Effector CD4-positive, alpha-beta T cell (primary cell): ENCODE measurements at places on chromosomes 5 and 9.

GRCh38 chr5:140340605-140341121, 5.7 kb downstream of the HBEGF start:
- no peak for DNase-seq

DNA sequence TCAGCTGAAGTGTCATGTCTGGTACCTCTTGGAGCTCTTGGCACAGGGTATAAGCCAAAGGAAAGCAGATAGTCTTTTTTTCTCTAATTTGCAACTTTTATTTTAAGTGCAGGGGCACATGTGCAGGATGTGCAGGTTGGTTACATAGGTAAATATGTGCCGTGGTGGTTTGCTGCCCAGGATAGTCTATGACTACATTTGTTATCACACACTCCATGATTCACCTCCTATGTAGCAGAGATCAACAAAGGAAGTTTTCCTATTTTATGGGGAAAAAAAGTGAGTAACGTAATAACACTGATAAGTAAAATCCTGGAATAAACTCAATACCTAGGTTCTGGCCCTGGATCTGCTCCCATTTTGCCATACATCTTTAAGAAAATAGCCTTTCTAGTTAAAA, 234.6 kb downstream of the CAAP1 start:
- DNase-seq = no peak

DNA sequence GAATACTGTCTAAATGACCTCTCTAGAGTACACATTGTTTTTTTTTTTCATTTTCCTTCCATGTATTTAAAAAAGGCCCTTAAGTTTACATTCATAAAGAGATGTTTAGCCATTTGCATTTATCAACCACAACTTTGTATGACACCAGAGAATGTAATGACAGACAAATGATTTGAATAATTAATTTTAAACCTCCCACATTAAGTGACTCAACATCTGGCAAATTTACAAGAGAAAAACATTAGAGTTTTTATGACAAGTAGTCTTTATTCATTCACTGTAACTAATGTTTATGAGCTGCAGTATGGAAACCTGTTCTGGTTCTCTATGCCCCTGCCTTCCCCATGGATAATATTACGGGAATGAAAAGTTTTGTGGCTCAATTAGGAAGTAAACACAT, 1093.8 kb upstream of the CDH9 start:
- DNase-seq = no peak

DNA sequence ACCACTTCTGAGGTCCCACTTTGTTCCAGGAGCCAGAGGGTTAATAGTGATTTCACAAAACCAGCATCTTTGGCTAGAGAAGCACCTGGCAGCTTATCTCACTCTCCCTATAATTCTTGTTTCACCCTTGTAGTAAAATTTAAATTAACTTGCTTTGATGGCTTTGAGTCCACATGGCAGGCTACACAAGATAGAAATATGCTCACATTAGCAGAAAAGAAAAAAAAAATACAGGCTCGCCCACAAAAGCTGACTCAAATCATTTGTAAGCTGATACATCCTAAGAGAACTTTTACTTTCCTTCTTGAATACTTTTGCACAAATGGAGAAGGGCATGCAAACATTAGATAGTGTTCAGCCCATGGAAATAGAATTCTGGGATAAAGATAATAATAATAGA, 36.2 kb downstream of the TNFSF15 start:
- DNase-seq = no peak

DNA sequence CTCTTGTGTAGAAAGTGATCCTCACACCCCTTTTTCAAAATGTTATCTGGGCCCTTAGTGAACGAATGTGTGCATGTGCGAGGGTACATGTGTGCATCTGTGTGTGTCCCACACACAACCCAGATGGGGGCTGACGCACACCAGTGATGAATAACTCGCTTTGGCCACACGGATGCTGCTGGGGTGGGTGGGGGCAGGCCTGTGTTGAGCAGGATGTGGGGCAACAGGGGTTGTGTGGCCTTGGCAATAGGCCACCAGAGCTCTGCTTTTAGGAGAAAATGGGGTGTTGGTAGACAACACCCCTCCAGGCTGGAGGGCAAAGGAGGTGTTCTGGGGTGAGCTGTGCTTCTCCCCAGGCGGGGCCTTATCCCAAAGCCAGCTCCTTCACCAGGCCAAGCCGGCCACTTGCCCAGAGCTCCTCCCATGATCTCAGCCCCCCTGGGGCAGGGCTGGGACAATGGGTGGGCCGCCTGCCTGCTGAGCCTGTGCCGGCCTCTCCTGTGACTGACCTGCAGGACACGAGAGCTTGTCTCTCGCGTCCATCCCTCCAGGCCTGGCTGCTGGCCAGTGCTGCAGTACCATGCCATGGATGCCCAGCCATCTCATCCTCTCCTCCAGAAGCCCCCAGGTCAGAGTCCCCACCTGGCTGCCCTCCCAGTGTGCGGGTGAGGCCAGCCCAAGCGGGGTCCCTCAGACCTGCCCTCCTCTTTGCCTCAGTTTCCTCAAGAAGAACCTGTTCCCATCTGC, 1.7 kb downstream of the DBN1 start:
- DNase-seq = no peak

- DNase-seq = no peak
Measured at GRCh38 chr5:153751251-153751650, 260.8 kb downstream of the GRIA1 start.

DNA sequence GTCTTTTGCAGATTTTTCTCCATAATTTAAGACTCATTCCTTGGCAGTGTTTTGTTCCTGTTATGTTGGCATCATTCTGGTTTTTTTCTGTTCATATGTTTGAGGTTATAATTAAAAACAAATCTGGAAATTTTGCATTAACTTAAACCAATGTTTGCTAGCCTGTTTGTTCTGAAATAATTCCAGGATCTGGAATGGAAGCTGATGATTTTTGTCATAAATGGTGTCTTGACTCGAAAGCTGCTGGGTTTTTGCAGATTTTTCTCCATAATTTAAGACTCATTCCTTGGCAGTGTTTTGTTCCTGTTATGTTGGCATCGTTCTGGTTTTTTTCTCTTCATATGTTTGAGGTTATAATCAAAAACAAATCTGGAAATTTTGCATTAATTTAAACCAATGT, 318.7 kb upstream of the IRX4 start:
- no peak for DNase-seq

GRCh38 chr9:14148501-14149103, 165.3 kb downstream of the NFIB start:
- no peak for DNase-seq

- DNase-seq = no peak
Measured at GRCh38 chr5:139759219-139759721, 36.3 kb upstream of the PSD2 start.

- no peak for DNase-seq
Measured at GRCh38 chr9:20215552-20215951, 406.7 kb downstream of the MLLT3 start.

GRCh38 chr9:33300546-33300945, 10.2 kb downstream of the NFX1 start:
- no peak for DNase-seq

GRCh38 chr5:128965011-128965637, at the start of gene SLC27A6:
Gene SLC27A6 (plus strand): TSS chr5:128965488. CDS start chr5:128966138, 650 bp downstream.
- no peak for DNase-seq

DNA sequence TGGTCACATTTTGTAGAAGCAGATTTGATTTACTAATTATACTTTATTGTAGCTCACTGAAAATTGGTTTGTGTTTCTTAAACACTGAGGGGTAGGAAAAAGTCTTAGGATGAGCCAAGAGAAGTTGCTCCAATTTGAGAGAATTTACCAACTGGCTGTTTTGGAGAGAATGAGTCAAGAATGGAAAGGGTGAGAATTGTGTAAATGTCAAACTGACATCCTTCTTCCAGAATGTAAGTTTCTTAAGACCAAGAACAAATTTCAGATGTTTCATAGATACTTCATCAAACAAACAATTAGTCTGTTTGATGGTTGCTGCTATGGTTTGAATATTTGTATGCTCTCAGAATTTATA, 106.2 kb upstream of the TXNDC8 start:
- no peak for DNase-seq

GRCh38 chr5:66597183-66597757, 1.1 kb downstream of the MAST4 start:
- no peak for DNase-seq

DNA sequence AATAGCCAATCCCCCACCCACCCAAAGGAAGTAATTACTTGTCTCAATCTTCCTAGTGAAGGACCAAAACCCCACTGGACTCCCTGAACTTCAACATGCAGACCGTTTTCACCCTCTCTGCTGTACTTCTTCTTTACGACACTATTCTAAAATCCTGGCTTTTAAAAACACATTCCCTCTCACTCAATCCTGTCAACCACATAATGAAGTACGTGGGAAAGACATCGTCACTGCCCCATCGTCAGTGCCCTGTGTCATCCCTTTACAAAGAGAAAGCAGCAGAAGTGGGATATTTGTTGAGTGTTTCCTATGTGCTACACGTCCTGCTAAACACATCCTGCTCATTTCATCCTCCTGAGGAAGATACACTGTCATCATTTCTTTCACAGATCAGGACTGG, 54.2 kb downstream of the MAPKAP1 start:
- DNase-seq = no peak

DNA sequence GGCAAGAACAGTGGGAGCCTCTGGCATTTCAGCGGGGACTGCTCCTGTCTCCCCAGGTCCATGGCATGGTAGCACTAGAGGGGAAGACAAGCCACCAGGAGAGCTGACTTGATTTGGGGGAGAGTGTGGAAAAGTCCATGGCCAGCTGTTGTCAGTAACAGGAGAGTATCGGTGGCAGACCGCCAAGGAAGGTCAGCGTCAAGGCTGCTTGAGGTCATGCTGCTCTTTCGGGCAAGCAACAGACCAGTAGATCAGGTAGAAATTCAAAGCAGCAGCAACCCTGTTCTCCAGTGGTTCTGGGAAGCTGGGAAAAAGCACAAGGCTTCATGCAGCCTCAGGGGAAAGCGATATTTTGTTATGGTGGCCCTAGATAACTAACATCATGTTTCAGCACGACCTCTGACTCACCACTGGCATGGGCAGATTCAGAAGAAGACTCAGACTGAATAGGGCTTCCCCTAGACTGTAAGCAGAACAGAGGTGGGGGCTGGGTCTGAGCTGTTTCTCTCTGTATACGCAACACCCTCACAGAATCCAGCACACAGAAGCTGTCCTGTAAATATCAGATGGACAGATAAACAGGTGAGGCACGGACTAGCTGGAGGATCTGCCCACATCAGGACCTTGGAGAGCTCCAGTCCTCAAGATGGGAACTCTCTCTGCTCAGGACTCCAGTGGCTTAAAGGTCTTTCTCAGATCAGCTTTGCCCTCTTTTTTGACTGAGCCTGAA, 35.2 kb upstream of the PLEKHG4B start:
- DNase-seq = no peak

DNA sequence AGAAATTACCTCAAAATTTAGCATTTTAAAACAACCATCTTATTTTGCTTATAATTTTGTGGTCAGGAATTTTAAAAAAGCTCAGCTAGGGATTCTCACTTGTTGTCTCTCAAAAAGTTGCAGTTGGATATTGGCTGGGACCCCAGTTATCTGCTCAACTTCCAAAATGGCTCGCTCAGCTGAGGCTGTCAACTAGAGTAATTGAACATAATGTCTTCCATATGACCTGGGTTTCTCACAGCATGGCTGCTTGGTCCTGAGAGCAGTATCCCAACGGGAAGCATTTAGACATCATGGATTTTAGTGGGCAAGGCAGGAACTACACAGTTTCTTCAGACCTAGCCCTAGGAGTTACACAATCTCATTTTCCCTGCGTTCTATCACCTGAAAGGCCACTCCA, 63.6 kb upstream of the SPEF2 start:
- DNase-seq = no peak

DNA sequence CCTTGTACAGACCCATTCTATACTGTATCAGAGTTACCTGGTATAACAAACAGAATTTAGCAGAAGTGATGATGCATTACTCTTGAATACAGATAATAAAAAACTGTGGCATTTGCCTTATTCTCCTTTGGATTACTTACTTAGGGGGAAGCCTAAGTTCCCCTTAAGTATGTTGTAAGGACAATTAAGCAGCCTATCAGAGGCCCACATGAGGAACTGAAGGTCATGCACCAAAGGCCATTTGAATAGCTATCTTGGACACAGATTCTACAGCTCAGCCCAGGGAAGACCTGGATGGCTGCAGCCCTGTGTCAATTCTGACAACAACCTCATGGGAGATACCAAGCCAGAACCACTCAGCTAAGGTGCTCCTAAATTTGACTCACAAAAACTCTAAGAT, 125.2 kb downstream of the RAPGEF6 start:
- DNase-seq = no peak

DNA sequence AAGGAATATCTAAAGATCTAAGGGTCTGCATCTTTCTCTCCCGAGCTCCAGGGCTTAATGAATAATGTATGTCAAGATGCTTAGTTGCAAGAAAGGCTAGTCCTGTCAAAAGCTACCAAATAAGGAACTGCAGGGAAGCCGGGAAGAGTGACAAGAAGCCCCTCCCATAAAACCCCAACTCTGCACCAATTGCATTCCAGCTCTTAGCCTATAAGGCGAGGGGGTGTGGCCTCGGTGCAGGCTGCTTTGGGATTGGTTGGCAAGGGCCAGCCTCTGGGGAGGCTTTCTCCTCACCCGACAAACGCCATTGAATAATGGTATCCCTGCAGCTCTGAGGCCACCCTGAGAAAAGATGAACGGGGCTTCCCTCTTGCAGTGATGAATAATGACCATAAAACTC, 416.9 kb downstream of the RAB3C start:
- DNase-seq = no peak

DNA sequence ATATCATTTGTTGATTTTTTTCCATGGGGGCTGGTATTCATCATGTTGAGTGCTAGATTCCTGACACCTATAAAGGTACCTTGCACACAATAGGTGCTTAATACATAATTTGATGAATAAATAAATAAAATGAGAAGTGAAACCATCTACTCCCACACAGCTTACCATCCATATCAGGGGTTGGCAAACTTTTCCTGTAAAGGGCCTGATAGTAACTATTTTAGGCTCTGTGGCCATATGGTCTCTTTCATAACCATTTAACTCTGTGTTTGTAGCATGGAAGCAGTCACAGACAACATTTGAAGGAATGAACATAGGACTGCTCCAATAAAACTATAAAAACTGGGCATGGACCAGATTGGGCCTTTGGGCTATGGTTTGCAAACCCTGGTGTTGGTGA, 100.3 kb downstream of the GCNT1 start:
- no peak for DNase-seq

- no peak for DNase-seq
Measured at GRCh38 chr5:160450164-160450932, 28.7 kb downstream of the PTTG1 start.

DNA sequence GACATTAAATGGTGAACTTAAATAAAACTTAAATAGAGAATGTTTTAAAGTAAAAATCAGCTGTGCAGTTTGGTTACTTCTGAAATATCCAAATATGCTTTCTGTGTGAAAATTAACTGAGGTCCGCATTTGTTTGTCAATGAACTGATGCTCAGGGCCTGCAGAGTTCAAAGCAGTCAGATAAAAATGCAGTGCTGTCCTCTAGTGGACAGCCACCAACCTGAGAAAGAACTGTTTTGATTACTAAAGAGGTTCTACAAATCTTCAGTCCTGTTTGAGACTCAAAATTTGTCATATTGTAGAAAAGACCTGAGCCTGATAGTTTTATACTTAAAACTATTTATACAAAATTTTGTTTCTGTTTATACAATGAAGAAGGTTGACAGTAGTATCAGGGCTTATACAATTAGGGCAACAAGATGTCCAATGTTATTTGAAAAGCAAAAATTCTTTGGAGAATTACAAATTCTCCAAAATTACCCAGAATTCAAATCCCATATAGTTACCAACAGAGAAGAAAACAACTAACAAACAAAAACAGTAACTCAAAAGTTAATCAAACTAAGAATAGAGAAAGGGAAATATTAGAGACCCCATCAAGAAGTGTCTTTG, 232.3 kb upstream of the TBCA start:
- no peak for DNase-seq
